ENCODE measurements at places on chromosomes 11 and 22. TPM values are rescaled to one million over a fixed set of nuclear protein-coding genes. Genes with fewer than 3 reads are reported as not detected.

GRCh38 chr11:606245-606644, 9.5 kb downstream of the IRF7 start:
- H3K36me3 ChIP-seq = peaks cover 100% of the 10 kb centered on the region
- peaks cover 11% of the 10 kb centered on the region for H3K4me1 ChIP-seq
- peak overlapping the region; percentile 60 for H3K27ac ChIP-seq
- no peak overlapping the region for H3K4me3 ChIP-seq

TMEM123 gene
- 114 TPM for total RNA-seq

DNA sequence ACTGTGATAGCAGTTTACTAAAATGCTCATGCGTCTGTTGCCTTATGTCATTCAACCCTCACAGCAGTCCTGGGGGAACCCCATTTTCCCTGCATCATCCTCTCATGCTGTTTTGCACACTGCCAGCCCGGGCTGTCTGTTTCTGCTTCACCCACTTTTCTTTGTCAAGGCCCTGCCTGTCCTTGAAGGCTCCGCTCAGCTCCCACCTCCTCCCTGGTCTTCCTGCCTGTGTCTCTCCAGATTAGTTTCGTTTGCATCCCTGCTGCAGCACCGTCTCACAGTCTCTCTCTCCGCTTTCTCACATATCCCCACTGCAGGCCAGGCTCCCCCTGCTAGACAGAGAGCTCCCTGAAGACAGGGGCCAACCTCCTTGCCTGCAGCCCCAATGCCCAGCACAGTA, 29.9 kb downstream of the SERPINH1 start:
- no peaks in the 10 kb centered on the region for H3K36me3 ChIP-seq
- no peak overlapping the region for H3K4me3 ChIP-seq
- no peaks in the 10 kb centered on the region for H3K27me3 ChIP-seq
- DNase-seq = no peak

PHF21B gene
- not detected for total RNA-seq

POU2AF3 gene
- 2.9 TPM for total RNA-seq

DNA sequence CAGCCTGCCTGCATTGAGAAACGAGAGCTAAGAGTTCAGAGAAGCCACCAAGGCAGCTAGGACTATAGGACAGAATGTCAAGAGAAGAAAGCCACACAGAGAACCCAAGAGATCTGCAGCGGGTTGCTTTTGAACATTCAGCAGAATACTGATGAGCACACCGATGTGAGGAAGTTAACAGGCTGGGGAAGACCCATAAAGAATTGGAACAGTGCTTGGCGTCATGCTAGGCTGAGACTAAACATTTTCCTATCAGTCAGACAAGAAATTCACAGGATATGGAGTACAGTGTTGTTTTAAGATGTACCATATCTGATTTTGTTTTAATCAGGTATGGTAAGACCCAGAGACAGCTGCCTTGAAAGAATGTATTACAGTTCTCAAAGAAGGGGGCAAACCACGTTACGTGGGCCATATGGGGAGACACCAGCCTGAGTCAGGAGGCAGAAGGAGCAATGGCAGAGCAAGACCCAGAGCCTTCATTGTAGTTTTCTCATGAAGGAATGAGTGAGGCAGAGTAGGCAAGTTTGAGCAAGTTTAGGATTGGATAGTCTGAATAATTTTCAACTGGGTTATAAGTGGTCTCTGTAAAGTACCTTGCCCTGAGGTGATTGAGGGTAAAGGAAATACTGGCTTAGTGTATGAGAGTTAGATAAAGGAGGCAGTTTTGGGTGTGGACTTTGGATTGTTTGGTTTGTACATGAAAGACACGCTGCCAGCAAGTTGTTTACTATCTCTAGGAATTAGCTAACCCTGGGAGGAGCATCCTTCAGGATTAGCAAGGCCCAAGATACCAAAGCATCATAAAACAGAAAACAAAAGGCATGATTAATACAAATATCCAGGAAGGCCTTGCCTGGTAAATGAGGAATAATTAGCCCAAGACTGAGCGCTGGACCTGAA, 14.3 kb downstream of the LRRC75B start:
- peaks cover 39% of the 10 kb centered on the region for H3K36me3 ChIP-seq
- no peaks in the 10 kb centered on the region for H3K27me3 ChIP-seq
- H3K4me1 ChIP-seq = peaks cover 48% of the 10 kb centered on the region
- peak; percentile 60 for DNase-seq
- no peak overlapping the region for H3K4me3 ChIP-seq
- no peak overlapping the region for H3K27ac ChIP-seq

GRCh38 chr11:109320595-109320994, 101.4 kb upstream of the C11orf87 start:
- no peaks in the 10 kb centered on the region for H3K36me3 ChIP-seq
- no peaks in the 10 kb centered on the region for H3K4me1 ChIP-seq
- no peak overlapping the region for H3K27ac ChIP-seq
- DNase-seq = no peak
- H3K4me3 ChIP-seq = no peak overlapping the region

Data from stomach (tissue), 19 donors.